ENCODE measurements at places on chromosomes 12 and 14. TPM values are rescaled to one million over a fixed set of nuclear protein-coding genes. Genes with fewer than 3 reads are reported as not detected.

GRCh38 chr12:100652488-100652887, 79.0 kb downstream of the GAS2L3 start:
- DNase-seq = no peak

GRCh38 chr12:70652451-70652850, 15.2 kb upstream of the PTPRB start:
- no peak for DNase-seq

GRCh38 chr12:6083601-6084000, 40.9 kb downstream of the VWF start:
- no peak for DNase-seq

GRCh38 chr14:93712838-93713724, 75.2 kb downstream of the PRIMA1 start:
- DNase-seq = no peak

GRCh38 chr12:120148011-120148410, 31.5 kb upstream of the RAB35 start:
- no peak for DNase-seq

- DNase-seq = no peak
Measured at GRCh38 chr12:57939291-57939690, 2.1 kb upstream of the ATP23 start.

DNA sequence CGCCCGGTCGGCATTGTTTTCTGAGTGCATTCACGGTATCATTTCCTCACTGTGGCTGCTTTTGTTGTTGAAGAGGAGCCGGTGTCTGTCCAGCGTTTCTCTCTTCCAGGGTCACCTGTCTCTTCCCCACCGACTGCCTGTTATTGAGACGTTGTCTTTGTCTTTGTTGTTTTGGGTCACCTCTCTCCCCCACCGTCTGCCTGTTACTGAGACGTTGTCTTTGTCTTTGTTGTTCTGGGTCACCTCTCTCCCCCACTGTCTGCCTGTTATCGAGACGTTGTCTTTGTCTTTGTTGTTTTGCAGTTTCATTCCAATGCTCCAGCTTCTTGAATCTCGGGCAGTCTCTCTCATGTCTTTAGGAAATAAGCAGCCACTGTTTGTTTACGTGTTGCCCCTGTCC, 69.9 kb downstream of the DDX51 start:
- no peak for DNase-seq

GRCh38 chr12:132407451-132407961, 78.1 kb upstream of the GALNT9 start:
- DNase-seq = no peak

GRCh38 chr12:47734725-47735480, 9.6 kb upstream of the ENDOU start:
- DNase-seq = no peak

- no peak for DNase-seq
Measured at GRCh38 chr12:65656156-65656882, 168.0 kb upstream of the HMGA2 start.

GRCh38 chr12:54562750-54563356, 13.5 kb downstream of the PDE1B start:
- DNase-seq = no peak

- no peak for DNase-seq
Measured at GRCh38 chr14:80055667-80056496, 155.4 kb downstream of the DIO2 start.

GRCh38 chr12:14878488-14878887, 7.2 kb downstream of the MGP start:
- DNase-seq = no peak

- no peak for DNase-seq
Measured at GRCh38 chr12:48863291-48863690, 2.4 kb downstream of the RND1 start.

DNA sequence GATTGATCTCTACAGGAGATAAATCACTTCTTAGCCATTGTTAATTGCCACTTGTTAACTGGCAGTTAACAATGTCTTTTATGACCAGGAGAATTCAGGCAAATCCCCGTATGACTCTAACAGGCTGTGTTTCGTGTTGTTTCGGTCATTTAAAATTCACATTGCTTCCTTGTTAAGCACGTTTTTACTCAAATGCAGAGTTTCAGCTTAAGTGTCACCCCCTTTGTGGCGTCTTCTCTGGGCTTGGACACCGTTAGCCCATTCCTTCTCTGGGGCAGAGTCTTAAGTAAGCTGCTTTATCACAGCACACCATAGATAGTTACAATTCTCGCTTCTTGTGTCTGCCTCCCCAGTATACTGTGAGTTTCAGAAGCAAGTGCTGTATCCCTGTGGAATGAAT, 205.4 kb downstream of the EPS8 start:
- no peak for DNase-seq

GRCh38 chr12:11941606-11942337, 129.0 kb upstream of the BCL2L14 start:
- no peak for DNase-seq

GRCh38 chr12:15801770-15802744, 12.9 kb upstream of the EPS8 start:
- no peak for DNase-seq

GRCh38 chr14:93073910-93074769, 41.6 kb downstream of the ITPK1 start:
- no peak for DNase-seq

DNA sequence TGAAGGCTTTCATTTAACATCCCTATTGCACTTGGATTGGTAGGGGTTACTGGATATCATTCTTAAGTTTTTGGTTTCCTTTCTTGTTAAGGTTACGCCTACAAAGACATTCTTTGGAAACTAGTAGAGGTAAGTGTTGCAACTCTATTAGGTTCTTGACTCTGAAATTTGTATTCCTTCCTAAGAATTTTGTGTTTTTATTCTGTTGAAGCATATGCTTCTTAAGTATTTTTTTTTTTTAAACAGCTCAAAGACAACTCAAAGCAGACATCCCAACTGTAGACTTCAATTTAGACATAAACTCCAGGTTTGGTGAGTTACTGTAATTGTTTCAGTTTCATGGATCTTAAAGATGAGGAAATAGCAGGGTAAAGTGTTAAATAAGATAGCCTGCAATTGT, 1.1 kb upstream of the RBMS2 start:
- DNase-seq = peak; percentile 56

DNA sequence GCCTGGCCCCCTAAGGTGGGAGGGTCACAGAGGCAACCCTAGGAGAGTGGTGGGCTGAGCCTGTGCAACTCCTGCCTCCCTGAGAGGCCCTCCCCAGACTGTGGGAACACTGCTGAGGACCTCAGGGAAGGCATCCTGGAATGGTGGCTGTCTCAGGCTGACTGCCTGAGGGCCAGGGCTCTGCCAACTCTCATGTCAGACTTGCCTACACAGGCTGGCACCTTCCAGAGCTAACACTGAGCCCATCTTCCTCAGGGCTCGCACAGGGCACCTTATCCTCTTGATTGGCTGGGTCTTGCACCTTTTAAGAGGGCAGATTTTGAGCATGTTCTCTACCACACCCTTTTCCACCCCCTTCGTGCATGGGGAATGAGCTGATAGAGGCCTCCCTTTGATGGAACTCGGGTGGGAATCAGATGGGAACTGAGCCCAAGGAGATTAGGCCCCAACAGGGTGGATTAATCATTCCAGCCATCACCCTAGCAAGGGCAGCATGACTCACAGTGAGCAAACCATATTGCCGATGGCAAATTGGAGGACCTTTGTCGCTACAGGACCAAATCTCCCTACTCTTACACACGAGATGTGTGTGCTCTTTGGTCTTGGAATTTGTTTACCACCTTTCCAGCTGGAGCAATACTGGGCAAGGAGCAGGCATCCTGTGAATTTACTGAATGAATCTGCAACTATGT, 702.8 kb downstream of the VRK1 start:
- DNase-seq = no peak

- DNase-seq = no peak
Measured at GRCh38 chr14:56413721-56414120, 165.9 kb upstream of the TMEM260 start.

The ZNF219 gene
- total RNA-seq = 5.4 TPM

The JDP2 gene
- 19.3 TPM for total RNA-seq

The SMIM41 gene
- total RNA-seq = not detected

The SYCP3 gene
- 0.10 TPM for total RNA-seq

The PRIMA1 gene
- total RNA-seq = 0.99 TPM

The PLEKHG3 gene
- total RNA-seq = 39.6 TPM

The MYO1A gene
- 0.69 TPM for total RNA-seq

The SOX5 gene
- 16.4 TPM for total RNA-seq

The CSAD gene
- 75.0 TPM for total RNA-seq

The SOAT2 gene
- not detected for total RNA-seq

The IFI27 gene
- 18.3 TPM for total RNA-seq

The EML5 gene
- total RNA-seq = 0.49 TPM

The C12orf54 gene
- total RNA-seq = not detected

The INF2 gene
- 25.7 TPM for total RNA-seq

The KLRC3 gene
- 0.30 TPM for total RNA-seq

The ACOT6 gene
- total RNA-seq = not detected
